HuH-7.5 (cell line): ENCODE measurements at places on chromosomes 16 and 17.

DNA sequence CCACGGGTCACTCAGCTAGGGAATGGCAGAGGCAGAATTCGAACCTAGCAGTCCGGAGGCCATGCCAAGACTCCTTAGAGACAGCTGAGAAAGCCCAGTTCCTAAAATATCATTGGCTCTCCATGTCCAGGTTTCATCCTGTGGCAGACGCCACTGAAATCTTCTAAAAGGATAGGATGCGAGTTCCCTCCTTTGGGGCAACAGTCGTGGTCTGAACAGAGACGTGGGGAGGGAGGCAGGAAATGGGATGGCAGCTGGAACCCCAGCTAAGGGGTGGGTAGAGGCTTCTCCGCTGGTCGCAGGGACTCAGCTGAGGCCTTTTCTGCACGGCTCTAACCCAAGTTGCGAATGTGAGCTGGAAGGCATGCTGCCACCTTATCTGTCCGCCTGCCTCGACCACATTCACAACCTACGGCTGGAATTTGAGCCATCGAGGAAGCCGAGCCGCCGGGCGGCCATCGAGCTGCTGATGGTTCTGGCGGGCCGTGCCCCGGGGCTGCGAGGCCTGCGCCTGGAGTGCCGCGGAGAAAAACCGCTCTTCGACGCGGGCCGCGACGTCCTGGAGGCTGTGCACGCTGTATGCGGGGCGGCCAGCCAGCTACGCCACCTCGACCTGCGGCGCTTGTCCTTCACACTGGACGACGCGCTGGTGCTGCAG, 1.9 kb upstream of the HSF4 start:
- no peak for DNase-seq

- no peak for DNase-seq
Observed at GRCh38 chr17:80704894-80705293, 160.3 kb downstream of the RPTOR start.

DNA sequence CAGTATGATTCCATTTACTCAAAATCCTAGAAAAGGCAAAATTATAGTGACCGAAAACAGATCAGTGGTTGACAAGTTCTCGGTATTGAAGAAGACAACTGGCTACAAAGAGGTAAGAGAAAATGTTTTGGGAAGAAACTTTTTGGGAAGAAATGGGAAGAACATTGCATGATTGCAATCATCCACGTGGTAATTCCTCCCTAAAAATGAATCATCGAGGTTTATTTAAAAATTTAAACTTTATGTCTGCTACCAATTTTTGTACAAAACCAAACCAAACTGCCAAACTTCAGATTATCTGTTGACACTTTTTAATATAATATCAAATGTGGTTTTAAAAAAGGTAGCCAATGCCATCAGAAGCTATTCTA, 8.1 kb downstream of the SMURF2 start:
- DNase-seq, result no peak

GRCh38 chr17:82490512-82491195, 28.9 kb upstream of the FOXK2 start:
- DNase-seq, result no peak

DNA sequence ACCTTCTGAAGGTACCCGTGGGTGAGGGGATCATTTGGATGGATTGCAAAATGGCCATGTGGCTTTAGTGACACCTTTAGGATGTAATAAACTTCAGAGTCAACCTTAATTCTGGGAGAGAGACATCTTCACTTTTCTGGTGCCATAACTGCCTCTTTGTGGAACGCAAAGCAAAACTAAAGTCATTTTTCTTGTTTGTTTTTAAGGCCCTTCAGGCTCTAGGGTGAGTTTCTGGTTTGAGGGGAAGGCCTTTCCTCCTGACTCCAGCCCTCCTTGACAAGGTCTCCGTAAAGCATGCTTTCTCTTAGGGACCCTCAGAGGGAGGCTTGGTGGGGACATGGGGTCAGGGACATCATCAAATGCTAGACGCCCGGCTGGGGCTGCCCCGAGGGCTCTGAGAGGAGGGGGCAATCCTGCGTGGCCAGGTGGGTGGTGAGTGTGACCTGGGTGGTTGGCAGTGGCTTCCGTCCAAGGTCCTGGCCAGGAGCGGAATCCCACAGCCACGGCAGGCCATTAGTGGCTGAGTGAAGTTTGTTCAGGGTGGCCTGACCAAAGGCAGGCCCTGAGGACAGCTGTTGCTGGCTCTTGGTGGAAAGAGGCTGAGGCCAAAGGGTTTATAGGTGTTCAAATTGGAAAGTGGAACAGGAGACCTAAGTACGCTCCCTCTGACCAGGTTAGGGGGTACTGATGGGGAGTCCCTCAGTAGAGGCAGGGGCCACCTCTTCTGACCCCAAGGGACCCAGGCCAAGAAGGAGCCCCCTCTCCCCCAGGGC, 112.2 kb downstream of the METRNL start:
- no peak for DNase-seq

DNA sequence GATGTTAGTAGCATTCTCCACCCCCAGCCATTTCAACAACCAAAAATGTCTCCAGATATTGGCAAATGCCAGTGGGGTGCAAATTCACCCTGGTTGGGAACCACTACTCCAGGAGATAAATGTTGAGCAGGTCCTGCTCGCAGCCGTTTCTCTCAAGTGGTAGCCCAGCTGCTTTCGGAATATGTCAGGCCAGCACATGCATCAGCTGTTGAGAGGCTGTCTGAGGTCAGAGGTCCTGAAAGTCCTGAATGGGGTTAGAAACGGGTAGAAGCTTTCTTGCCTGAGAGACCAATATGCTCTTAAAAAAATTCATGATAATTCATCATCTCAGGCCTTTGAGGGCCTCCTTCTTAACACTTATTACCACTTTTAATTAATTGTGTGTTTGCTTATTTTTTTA, 31.0 kb downstream of the TEKT5 start:
- no peak for DNase-seq

GRCh38 chr17:9361188-9361955, 214.2 kb downstream of the STX8 start:
- DNase-seq, result peak; percentile 36

DNA sequence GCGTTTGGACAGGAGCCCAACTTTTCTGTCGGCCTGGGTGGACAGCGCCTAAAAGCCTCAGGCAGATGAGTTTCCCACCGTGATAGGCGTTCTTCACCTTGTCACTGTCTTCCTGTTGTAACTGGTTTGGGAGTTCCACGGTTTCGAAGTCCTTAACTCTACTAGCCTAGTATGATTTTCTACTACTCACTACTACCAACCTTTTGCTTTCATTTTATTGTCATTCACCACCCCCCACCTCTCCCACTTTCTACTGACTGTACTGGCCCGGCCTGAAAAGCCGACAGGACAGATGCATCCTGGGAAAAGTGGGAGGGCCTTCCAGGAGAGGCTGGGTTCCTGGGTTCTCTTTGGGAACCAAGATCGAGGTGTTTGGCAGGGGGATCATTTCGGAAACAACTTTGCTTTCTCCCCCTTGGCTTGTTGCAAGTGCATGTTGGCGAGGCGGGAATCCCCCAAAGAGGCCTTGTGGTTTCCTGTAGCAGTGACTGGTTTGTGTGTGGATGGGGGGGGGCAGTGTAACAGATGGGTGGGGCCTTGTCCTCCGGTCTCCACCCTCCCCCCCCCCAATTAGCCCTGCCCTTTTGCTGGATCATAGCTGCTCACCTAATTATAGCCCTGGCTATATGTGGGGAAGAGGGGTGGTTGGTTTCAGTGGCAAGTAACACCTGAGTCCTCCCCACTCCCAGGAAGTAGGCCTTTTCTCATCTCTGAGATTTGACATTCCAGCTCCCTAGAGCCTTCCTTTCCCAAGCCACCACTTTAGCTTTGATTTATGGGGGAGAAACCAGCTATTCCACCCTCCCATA, 1.4 kb downstream of the EIF5A start:
- peak; percentile 75 for DNase-seq

DNA sequence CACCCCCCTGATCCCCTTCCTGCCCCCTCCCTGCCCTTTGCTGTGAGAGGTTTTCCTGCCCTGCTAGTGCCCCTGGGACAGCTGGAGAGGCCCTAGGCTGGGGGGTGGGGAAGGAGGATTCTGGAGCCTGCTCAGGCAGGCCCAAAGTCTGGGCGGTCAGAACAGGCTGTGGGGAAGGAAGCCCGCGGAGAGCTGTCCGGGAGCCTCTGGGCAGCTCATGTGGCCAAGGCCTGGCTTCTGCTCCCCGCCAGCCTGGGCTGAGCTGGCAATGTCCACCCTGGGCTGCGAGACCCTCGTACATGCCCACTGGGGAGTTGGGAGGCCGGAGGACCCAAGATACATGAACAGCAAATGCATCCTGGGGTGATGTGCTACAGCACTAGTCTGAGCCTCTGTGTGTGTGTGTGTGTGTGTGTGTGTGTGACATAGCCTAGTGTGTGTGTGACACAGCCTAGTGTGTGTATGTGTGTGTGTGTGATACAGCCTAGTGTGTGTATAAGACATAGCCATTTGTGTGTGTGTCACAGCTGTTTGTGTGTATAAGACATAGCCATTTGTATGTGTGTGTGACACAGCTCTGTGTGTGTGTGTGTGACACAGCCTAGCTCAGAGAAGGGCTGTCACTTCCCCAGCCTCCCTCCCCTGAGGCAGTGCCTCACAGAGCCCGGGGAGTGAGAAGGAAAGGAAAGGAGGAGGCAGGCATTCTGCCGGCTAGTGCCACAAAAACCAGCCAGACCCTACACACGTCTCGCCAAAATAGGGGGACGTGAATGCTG, 201.4 kb upstream of the CIBAR2 start:
- no peak for DNase-seq

DNA sequence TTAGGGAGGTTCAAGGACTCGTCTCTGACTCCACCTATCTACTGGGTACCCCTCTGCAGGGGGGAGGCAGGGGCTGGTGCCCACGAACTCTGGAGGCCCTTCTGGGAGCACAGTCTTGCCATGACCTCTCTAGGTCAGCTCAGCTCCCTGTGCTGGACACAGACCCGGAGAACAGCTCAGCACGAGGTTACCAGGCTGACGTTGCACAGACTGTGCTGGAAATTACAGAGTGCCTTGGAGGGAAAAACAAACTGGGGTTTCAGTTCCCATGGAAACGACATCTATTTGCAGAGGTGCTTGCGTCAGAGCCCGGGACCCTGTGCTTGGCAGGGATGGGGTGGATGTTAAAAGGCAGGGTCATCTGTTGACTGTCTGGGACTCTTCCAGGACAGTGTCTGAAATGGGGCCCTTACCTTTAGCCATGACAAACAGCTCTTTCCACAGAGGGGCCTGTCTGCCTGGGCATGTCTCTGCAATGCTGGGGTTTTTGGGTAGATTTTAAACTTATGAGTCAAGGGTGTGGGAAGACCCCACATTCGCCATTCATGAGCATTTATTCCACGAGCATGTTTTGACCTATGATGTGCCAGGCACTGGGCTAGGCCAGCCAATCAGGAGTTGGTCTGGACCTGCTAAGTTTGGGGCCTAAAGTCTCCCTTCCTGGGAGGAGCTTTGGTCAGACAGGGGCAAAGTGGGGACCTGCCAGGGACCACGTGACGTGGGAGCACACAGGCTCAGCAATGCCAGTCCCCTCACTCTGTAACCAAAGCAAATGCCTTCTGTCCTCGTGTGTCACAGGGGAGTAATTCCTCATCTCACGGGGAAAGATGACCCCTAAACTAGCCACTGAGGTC, 22.5 kb downstream of the CCR7 start:
- DNase-seq, result peak; percentile 41

- no peak for DNase-seq
Observed at GRCh38 chr17:57916925-57917858, 38.0 kb downstream of the CUEDC1 start.

DNA sequence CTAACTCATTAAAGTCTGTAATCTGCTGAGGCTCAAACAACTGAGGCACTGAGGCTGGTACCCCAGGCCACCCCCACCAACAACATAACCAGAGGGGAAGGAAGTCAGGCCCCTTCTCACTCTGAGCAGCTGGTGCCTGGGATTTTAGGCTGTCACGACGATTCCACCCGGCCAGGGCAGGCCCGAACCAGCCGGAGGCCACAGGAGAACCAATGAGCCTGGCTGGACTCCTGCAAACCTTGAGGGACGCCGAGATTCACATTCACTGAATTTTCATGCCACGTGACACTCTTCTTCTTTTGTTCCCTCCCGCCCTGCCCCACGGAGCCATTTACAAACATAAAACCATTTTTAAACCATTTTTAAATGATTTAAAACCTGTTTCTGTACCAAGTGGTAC, 48.1 kb downstream of the RPH3AL start:
- DNase-seq, result no peak

GRCh38 chr16:3508736-3509135, 7.9 kb downstream of the CLUAP1 start:
- no peak for DNase-seq

GRCh38 chr17:21394265-21394664, 18.1 kb downstream of the KCNJ12 start:
- DNase-seq, result no peak

DNA sequence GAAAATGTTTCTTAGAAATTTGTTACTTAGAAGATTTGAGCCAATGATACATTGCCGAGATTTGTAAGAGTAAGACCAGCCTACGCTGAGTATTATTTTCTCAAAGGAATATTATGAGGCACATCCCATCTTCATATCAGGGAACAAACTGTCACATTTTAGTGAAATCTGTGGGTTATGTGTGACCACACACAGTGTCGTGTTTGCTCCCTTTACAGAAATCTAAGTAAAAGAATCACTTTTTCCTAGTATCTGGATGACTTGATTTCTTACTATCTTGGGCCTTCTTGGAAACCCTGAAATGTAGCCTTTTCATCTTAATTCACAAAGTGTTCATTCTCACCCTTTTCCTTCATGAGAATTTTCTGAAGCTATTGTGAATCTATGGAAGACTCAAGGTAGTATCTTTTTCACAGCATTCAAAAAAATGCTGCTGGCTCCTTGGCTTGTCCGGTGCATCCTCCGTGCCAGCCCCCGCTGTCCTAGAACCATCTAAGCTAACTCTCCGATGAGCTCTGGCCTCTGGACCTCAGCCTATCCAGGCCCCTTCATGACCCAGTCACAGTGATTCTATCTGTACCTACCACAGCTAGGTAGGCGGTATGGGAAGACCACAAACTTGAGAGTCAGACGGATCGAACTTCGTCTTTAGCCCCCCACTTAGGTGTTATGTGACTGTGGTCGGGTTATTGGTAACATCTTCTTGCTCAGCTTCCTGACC, 524.3 kb downstream of the MAF start:
- no peak for DNase-seq

- DNase-seq, result no peak
Observed at GRCh38 chr17:72336026-72336803, 215.4 kb downstream of the SOX9 start.

- DNase-seq, result peak; percentile 80
Observed at GRCh38 chr17:28896884-28897768, at the start of gene FLOT2. Gene FLOT2, minus strand, starts transcription at chr17:28897733. Its CDS starts 159 bp downstream, at chr17:28897574.

DNA sequence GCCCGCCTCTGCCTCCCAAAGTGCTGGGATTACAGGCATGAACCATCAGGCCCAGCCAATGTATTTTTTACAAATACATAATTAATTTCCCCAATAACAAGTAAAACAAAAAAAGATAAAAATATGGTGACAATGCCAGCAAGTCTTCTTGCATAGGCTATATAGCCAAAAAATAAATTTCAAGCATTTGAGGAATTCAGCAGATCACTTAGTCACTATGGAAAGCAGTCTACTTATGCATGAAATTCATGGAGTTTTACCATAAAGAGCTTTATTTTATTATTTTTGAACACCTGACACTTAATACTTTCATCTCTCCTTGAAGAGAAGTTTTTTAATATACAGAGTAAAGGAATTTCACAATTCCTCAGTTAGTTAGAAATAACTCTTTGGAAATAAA, 56.4 kb downstream of the BRIP1 start:
- DNase-seq, result no peak

GRCh38 chr17:20200016-20200795, 191.0 kb downstream of the SPECC1 start:
- no peak for DNase-seq
